ENCODE measurements at places on chromosomes 5 and 9.

DNA sequence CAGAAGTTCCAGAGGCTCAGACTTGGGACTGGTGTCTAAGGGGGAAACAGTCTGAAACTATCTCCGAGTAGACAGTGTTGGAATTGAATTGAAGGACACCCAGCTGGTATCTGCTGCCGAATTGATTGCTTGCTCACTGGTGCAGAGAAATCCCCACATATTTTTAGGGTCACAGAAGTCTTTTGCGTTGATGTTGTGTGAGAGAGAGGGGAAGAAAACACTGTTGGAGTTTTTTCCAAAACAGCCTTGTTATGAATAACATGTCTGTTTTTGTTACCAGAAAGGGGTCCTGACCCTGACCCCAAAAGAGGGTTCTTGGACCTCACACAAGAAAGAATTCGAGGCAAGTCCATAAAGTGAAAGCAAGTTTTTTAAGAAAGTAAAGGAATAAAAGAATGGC lies 81.3 kb downstream of the ALDH7A1 start:
- no peak for DNase-seq

GRCh38 chr9:95606489-95607350 lies 89.9 kb upstream of the PTCH1 start:
- DNase-seq = no peak

DNA sequence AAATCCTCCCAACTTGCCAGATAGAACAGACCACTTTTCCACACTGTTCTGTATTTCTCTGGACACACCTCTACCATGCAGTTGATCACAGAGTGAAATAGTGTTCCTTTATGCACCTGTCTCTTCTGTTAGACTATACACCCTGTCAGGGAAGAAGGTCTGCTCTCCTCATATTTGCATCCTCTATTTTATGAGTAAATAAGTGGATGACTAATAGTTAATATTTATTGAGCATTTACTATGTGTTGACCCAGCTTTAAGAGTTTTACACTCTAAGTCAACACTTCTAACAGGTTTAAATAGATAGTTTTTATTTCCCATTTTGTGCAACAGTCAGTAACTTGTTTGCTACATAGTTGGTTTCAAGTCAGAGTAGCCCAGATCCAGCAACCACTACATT lies 452.8 kb upstream of the MPDZ start:
- DNase-seq = no peak

GRCh38 chr5:33850100-33850594 lies 41.6 kb downstream of the ADAMTS12 start:
- no peak for DNase-seq

DNA sequence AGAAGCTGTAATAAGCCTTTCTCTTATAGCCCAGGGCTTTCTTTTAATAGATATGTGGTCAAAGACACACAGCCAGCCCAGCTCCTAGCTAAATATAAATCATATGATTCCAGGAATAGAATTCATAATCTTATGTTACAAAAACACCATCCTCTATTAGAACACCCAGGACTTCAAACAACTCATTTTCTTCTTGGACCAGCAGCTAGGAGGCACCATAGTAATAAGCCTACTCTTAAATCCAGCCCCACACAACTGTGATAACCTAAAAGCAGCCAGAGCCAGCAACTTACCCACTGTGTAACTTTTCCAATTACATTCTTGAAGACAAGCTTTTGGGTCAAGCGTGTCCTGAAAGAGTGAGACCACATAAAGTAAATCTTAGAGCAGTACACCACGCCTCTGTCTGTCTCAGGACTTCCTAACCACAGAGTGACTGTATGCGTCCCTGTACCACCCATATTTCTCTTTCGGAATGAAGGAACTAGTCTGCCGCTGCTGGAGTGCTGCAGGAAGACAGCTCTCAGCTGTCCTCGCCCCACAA lies 223.8 kb downstream of the TLE1 start:
- no peak for DNase-seq

GRCh38 chr9:91606255-91606995 lies 182.8 kb upstream of the NFIL3 start:
- DNase-seq = no peak

DNA sequence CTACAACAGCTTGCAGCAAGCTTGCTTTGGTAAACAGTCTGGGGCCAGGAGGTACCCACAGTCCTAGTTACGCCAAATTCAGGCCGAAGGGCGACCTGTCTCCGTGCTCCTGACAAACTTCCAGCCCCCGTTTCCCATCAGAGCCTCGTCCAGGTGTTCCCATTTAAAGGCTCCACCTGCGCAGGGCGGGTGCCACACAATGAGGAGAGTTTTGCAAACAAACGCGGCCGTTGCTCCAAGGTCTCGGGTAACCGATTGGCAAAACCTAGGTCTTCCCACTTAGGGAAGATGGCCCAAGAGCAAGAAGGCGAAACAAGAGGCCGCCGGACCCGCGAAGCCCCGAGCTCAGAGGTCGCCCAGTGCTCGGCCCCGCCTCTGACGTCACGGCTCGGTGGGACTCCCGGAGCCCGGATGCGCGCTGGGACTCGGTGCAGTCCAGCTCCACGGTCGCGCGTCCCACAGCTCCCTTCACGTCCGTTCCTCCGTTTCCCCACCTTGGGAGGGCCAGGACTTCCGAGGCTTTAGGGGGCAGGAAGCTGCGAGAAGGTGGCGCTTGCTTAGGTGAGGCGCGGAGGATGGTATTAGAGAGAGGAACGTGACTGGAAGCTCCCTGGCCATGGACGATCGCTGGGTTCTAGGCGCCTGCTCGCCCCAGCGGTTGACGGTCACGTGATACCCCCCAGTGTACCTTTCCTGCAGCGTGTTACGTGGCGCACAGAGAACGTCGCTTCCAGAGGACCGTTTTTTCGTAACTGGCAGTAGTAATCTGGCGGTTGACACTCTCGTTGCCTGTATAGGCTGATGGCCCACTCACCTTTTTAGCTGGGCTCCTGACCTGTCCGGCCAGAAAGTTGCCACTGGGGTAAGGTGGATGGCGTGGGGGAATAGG lies 41.8 kb upstream of the KDM4C start:
- no peak for DNase-seq

DNA sequence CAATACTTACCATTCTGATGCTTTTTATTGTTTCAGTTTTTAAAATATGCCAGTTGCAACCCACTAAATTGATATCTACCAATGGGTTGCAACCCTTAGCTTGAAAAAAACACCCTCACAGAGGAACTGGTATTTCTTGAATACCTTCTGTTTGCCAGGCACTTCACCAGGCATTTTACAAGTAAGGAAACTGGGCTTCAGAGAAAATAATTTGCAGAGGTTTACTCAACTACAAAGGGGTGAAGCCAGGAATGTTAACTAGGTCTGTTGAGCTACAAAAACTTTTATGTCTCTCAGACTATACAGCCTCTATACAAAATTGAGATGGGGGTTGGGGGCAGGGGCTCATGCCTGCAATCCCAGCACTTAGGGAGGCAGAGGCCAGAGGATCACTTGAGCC lies 65.0 kb downstream of the STX17 start:
- DNase-seq = no peak

DNA sequence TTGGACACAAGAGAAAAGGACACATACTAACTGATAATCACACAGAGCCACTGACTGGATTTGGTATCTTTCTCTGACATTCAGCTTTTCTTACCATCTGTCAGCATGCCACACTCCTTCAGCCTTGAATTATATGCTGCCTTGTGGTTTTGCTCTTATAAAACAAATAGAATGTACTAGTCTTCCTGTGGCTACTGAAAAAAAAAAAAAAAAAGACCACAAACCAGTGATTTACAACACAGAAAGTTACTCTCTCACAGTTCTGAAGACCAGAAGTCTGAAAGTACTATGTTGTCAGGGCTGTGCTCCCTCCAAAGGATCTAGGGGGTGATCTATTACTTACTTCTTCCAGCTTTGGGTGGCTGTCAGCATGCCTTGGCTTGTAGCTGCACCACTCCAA lies 82.3 kb downstream of the THBS4 start:
- no peak for DNase-seq

DNA sequence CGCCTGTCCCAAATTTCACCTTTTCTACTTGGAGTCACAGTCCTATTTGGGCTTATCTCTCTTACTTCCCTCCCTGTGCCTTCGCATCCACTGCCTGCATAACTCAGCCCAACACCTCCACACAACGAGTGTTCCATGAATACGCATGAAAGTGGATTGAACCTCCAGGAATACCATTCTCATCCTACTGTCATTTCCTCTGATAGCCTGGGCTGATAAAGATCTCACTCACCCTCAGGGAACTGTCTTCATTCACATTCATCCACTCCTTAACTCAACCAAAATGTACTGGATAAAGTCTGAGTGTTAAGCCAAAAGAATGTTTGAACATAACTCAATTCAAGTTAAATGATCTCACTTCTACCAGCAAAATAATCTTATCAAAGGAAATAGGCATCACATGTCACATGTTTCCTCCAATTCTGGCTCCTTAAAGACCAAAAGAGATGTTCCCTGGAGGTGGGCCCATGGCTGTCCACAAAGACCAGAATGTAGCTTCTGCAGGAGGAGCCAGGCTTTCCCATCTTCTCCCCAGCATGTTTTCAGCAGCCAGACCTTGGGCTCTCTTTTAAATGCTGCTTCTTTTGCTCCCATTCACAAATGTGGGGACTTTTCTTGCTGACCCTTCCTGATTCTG lies 28.4 kb upstream of the TRIO start:
- no peak for DNase-seq

GRCh38 chr5:131405674-131406073 lies 141.8 kb downstream of the CDC42SE2 start:
- DNase-seq = no peak

GRCh38 chr9:131473891-131474290 lies 28.8 kb upstream of the POMT1 start:
- no peak for DNase-seq

DNA sequence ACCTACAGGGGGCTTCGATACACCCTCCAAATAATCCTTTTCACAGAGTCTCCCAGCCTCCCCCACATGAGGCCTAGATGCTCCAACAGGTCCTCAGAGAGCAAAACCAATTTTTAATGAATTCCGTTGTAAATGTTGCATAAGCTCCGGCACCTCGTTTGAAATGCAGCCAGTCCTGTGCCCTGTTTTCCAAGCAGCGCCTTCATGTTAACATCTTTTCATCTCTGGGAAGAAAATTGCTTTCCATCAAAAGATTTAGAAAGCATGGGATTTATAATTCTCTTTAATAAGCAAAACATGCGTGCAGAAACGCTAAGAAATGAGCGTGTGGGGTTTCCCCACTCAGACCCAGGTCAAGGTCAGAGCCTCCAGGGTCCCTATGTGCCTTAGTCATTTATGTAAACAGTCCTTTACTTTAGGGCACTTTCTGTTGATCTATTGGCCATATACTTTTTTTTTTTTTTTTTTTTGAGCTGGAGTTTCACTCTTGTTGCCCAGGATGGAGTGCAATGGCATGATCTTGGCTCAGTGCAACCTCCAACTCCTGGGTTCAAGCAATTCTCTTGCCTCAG lies 177.5 kb upstream of the S1PR3 start:
- DNase-seq = no peak

DNA sequence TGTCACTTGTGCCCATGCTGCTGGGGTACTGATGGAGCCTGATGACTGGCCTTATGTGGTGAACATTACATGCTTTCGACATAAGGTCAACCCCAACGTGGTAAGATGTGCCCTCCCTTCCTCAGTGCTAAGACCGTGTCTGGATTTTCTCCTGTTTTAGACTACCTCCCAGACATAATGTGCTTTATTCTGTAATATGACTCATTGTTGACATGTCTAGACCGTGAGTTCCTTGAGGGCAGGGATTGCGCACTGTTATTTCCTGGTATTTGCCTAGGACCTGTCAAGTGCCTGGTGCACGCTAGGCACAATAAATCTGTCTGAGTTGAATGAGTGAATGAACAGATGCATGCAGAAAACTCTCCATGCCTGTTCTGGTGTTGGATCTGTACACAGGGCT lies 346.0 kb downstream of the KDM4C start:
- DNase-seq = no peak

- DNase-seq = no peak
Measured at GRCh38 chr5:126219616-126220015, 203.6 kb upstream of the GRAMD2B start.

- no peak for DNase-seq
Measured at GRCh38 chr9:108668191-108668937, 187.4 kb downstream of the ACTL7B start.

DNA sequence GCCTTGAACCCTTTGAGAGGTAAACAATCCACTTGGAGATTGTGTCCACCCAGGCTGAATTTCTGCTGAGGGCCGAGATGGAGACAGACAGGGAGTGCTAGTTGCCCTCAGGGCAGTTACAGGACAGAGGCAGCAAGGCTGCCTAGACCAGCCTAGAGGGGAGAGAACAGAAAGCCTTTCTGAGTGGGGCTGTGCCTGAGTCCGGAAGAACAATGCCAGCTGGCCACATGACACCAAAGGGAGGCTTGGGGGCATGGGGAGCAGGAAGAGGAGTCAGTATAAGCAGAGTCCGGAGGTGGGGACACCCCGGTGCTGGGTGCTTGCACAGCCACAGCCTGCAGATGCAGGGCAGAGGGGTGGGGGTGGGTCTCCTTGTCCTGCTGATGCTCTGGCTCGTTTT lies 145.7 kb downstream of the CFAP90 start:
- no peak for DNase-seq

DNA sequence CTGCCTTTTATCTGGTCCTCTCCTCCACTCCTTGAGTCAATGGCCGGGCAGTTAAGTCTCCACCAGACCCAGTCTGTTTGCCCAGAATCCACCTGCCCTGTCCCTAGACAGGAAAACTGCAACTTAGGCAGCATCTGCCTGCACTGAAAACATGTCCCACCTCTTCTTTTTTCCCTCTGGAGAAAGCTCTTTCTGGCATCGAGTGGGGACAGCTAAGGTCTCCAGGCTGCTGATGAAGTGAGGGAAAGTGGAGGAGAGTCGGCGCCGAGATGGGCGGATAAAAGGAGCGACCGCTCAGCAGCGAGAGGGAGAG lies 243 bp upstream of the SHISAL2B start:
- no peak for DNase-seq

- no peak for DNase-seq
Measured at GRCh38 chr9:3962971-3963642, 336.8 kb downstream of the GLIS3 start.

- DNase-seq = no peak
Measured at GRCh38 chr9:131700765-131701435, 39.0 kb downstream of the RAPGEF1 start.

GRCh38 chr5:135993335-135993879 lies 35.4 kb upstream of the TGFBI start:
- DNase-seq = no peak

GRCh38 chr5:131939690-131940345 lies 5.6 kb downstream of the MEIKIN start:
- no peak for DNase-seq

DNA sequence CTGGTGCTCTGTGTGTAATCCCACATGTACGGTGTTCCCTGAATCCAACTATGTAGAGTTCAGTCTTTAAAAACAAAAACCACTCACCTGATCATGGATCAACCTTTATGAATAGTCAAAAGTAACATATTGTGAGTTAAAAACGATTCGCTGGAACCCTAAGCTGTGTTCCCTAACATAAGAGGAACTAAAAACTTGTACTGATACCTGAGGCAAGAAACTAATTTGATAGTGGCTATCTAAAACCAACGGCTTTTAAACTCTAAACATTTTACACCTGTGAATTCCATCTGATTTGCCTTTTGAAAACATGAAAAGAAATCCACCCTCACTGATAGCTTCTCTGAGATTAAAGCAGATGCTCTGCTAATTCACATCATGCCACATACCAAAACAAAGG lies 101.5 kb downstream of the DEPDC1B start:
- DNase-seq = no peak
